ENCODE measurements at places on chromosomes 3 and 15.
A peak's percentile ranks its signal among the peaks of the same experiment; 100 is the strongest.

DNA sequence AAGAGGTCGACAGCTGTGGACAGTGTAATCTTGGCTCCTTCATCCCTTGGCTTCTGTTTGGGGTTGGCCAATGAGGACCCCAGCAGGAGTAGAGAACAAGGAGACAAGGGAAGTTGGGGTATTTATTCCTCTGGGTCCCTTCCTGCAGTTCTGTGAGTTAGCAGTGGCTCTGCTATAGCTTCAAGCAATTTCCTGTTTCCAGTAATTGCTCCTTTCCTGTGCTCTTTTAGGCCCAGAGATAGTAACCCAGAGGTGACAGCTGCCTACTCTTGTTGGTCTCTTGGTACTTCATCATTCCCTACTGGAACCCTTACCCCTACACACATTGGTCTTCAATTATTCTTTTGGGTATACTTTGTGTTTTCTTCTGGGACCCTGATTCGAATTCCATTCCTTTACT, 92.9 kb downstream of the NR1D2 start:
- no peak for DNase-seq

GRCh38 chr3:117404730-117405129, 695.2 kb downstream of the TUSC7 start:
- no peak for DNase-seq

DNA sequence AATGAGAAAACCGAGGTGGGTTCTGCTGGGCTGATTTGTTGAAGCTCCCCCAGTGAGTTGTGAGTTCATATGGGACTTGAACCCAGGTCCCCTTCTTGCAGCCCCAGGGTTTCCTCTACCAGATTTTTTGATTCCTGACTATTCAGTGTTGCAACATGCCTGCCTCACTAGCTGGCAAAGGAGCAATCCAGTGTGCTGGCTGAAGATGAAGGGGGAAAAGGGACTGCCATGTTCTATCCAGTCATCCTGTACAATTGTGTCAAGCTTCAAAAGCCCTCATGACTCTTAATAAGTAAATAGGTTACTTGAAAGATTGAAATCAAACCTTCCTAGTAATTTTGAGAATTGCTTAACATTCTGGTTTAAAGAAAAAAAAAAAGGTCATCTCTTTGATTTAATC, 211.5 kb upstream of the TP63 start:
- DNase-seq = peak; percentile 36

- DNase-seq = no peak
These were observed 251.5 kb upstream of the ADAMTS9 start for GRCh38 chr3:64939309-64939708.

DNA sequence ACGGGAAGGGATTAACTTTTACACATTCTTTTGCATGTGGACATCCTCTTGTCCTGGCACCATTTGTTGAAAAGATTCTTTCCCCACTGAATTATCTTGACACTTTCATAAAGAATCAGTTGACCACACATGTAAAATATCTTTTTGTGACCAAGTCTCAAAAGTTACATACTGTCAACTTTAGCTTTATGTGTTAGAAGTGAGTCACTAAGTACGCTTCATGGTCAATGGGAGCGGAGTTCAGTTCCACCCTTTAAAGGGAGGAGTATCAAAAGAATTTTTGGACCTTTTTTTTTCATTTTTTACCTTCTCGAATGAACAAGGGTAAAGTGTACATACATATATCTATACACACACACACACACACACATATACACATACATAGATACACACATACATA, 35.4 kb downstream of the MAPK6 start:
- no peak for DNase-seq

DNA sequence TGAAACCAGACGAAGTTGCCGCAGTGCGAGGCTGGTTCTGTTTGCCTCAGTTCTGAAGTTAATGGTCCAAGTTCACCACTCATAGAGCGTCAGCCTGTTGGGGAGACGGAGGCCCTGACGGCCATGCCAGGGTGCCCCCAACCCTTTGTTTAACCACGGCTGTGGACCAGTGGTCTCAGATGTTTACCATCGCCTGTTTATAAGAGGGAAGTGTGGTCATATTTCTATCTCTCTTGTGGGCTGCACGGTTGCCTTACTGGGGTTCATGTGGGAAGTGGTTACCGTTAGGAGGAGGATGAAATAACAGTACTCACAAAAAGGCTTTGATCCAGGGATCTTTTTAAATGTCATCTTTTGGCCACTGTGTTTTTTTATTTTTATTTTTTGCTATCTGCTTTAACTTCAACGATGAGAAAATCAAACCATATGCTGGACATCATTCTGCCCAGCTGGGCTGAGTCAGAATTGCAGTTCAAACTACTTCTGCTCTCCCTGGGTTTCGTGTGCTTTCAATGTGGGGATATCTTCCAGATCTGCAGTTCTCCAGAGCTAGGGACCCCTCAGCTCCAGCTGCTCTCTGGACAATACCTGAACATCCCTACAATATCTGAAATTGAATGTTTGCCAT, 17.8 kb downstream of the SMAD3 start:
- peak; percentile 50 for DNase-seq

DNA sequence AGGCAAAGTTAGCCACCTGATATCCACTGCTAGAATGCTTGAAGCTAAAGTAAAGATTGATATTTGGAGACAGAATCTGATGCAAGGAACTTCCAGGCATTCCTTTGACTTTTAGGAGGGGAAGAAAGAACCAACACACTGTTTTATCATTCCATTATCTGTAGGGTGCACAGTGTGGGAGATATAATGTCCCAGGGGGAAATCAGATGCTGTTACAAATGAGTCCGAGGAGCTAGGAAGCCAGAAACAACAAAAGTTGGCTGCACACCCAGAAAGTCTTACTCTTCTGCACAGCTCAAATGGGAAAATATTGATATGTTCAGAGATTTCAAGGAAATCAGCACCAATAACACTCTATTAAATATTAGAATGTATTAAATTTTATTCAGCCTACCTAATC, 113.6 kb upstream of the ROBO1 start:
- DNase-seq = no peak

- DNase-seq = no peak
These were observed 32.5 kb downstream of the GMNC start for GRCh38 chr3:190830031-190830430.

- DNase-seq = no peak
These were observed 82.9 kb upstream of the SPATA12 start for GRCh38 chr3:56977561-56977889.

GRCh38 chr3:181264486-181264885, 274.9 kb upstream of the DNAJC19 start:
- DNase-seq = no peak

DNA sequence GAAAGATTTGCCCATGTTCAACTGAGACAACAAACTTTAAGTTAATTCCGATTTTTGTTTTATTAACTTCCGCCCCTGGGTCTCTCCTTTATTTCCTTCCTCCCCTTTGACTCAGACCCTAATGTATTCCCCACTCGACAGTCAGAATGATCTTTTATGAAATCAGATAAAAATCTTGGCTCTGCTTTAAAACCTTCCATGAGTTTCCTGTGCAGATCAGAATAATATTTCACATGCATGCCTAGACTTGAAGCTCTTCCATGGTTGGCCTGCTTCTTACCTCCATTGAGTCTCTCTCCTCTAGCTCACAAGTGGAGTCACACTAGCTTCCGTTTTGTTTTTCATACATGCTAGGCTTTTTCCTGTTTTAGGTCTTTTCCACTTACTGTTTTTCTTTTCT, 116.8 kb upstream of the SPATA16 start:
- DNase-seq = no peak

DNA sequence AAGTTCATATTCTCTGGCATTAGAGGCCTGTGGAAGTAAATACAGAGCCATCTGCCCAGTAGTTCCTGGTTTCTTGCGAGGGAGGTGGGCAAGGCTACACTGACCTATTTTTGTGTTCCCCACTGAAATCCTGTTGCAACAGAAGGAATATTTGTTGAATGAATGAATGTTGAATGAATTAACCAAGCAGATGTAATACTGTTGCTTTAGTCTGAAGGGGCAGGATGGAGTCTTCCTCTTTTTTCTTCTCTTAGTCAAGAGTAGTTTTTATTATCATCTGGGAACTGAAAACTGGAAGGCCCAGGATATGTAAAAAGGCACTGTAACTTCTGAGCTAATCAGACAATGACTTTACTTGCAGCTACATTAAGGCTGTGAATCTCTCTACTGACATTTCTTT, 17.1 kb downstream of the BLOC1S6 start:
- DNase-seq = no peak

DNA sequence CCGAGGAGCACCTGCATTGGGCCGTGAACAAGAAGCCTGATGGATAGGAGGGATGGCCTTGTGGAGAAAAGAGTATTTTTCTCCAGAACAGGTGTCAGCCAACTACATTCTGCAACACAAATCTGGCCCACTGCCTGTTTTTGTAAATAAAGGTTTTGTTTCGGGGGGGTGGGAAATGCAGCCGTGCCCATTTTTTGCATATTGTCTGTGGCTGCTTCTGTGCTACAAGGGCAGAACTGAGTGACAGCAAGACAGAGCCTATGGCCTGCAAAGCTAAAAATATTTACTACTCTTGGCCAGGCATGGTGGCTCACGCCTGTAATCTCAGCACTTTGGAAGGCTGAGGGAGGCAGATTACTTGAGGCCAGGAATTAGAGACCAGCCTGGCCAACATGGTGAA, 95.9 kb upstream of the AKAP13 start:
- no peak for DNase-seq

DNA sequence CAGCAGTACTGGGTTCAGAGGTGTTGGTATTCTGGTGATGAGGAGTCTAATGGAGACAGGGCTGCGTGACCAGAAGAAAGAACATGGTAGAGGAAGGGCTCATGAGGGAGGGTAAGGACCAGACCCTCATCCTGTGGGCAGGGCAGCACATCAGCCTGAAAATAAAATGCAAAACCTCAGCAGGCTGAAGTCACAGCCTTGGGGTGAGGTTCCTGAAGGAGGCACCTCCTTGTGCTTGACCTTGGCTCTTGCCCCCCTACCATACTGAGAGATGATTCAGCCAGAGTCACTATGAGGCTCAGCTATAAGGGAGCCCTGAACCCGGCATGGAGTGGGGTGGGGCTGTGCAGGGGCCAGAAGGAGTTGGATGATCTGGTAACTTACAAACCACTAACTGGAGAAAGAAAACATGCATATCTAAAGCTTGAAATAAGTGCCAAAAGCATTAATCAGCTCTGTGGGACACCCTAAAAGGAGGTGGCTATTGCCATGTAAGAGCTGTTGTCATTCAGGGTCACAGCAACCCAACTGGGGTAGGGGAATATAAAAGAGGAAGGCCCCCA, 60.2 kb downstream of the CORO2B start:
- no peak for DNase-seq

GRCh38 chr15:47780971-47781370, 63.7 kb downstream of the SEMA6D start:
- no peak for DNase-seq

DNA sequence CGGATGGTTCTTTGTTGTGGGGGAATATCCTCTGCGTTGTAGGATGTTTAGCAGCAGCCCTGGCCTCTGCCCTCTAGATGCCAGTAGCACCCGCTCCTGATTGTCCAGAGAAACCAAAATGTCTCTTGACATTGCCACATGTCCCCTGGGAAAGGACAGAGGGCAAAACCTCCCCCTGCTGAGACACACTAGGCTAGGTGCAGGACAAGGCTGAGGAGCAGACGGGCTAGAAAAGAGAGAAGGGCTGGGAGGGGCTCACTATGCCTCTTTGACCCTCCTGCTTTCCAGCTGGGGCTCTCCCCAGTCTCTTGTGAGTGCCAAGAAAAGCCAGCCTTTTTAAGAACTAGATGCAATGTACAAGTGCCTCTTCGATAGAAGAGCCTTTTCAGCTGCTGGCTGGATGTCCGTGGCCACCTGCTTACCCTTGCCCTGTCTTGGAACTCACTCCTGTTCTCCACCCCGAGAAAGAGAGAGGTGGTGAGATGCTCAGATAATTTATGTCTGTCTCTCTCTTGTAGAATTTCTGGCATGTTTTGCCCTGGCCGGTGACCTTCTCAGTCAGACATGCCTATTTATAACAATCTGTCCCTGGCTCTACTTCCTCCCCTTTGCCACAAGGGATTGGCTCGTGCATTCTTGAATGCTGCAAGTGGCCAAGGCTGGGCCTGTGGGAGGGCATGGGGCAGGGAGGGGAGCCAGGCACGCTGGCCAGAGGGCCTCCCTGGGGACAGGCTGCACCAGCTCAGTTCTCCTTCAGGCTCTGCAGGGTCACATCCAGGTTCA, 142.6 kb downstream of the RPLP1 start:
- no peak for DNase-seq

- DNase-seq = peak; percentile 58
These were observed 20.5 kb downstream of the SLC35A5 start for GRCh38 chr3:112582244-112582874.

Data from activated CD4-positive, alpha-beta T cell treated with anti-CD3 and anti-CD28 coated beads, Interleukin-10, Interleukin-2, amounts not matched to agents 100 ng/mL and 50 ng/mL, durations not matched to agents 16 hours and 8 hours (primary cell).